ENCODE measurements at places on chromosomes 7 and 10. TPM values are rescaled to one million over a fixed set of nuclear protein-coding genes. Genes with fewer than 3 reads are reported as not detected.

Gene BAMBI
- 18.3 TPM for total RNA-seq

Gene KEL
- total RNA-seq = 0.98 TPM

Gene RPEL1
- total RNA-seq = not detected

Gene HK1
- 59.2 TPM for total RNA-seq

Gene RAB19
- total RNA-seq = not detected

Gene STEAP4
- 5.8 TPM for total RNA-seq

Gene CDNF
- total RNA-seq = 9.1 TPM

Gene TDRD1
- not detected for total RNA-seq

Gene SEMA4G
- total RNA-seq = 4.1 TPM

Gene RNF32
- total RNA-seq = 0.58 TPM

Gene NXPH1
- total RNA-seq = not detected

Gene OR2A5
- total RNA-seq = not detected

Gene GNGT1
- total RNA-seq = not detected

Gene LRRN3
- total RNA-seq = 0.12 TPM

Measured in uterus (tissue), 4 donors.